ENCODE measurements at places on chromosomes 4 and X.

- no peak for DNase-seq
Observed at GRCh38 chr4:15478724-15479088, 9.0 kb downstream of the CC2D2A start.

GRCh38 chr4:26299254-26299882, 21.4 kb upstream of the RBPJ start:
- no peak for DNase-seq

GRCh38 chr4:141028024-141028529, 105.2 kb downstream of the RNF150 start:
- DNase-seq = no peak

DNA sequence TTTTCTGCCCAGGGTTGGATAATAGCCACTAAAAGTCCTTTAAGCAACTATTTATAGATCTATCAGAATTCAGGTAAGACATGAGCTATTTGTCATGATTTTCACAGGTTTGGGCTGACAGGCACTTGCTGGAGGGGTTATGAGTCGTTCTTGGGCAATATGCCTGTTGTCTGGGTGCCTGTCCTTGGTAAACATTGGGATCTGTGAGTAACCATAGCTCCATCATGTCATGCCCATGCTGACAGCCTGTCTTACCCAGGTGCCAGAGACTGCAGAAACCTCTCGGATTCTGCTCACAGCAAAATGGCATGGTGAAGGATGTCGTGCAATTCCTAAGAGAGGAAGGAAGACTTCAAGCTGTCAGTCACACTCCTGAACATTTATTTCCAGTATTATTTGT, 116.0 kb upstream of the PUDP start:
- no peak for DNase-seq

DNA sequence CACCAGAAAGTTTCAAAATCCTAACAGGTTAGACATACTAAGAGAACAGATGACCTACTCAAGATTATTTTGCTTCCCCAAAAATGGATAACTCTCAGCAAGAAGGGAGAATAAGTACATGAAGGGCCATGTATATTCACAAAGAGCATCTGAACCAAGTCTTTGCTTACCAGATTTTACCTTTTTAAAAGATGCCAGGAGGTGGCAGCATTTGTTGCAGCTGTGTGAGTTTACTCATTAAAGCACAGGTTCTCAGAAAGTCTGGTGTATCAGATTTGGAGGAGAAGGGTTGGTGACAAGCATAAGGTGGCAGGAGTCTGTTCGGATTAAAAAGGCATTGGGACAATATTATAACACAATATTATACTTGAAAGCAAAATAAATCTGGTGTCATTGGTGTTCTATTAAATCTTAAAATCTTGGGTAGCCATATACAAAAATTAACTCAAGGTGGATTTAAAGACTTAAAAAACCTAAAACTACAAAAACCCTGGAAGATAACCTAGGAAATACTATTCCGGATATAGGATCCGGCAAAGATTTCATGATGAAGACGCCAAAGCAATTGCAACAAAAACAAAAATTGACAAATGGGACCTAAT, 51.3 kb upstream of the NFKB1 start:
- DNase-seq = peak; percentile 56

DNA sequence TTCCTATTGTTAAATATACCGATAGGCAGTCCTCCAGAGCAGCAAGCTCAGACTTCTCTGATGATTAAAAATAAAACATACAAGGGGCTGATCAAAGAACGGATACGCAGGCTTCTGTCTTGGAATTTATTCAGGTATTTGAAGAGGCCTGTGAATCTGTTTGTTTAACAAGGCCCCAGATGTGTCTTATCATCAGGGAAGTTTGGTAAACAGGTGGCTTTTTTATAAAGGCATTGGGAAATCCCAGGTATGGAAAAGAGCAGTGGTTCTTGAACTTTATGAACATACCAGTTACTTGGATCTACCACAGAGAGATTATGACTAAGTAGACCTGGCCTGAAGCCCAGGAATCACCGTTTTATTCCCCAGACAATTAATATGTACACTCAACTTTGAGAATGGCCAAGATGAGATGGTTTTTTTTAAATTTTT, 47.9 kb downstream of the SOWAHB start:
- DNase-seq = no peak

- DNase-seq = no peak
Observed at GRCh38 chr4:7354927-7355326, 79.8 kb downstream of the PSAPL1 start.

DNA sequence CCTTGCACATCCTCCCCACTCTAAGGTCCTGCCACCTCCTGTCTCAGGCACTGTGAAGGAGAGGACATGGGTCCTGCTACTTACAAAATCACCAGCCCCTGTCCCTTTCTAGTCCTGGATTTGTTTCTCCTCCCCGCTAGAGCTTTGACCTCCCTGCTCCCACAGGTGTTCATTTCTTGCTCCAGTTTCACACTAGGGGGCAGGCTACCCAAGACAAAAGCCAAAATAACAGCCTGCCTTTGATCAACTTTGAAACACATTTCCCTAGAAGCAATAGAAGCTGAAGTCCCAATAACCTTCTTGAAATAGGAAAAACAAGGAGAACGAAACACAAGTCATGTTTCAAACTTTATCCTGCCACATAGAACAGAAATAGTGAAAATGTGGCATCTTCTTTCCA, 164.4 kb downstream of the QDPR start:
- DNase-seq = no peak

DNA sequence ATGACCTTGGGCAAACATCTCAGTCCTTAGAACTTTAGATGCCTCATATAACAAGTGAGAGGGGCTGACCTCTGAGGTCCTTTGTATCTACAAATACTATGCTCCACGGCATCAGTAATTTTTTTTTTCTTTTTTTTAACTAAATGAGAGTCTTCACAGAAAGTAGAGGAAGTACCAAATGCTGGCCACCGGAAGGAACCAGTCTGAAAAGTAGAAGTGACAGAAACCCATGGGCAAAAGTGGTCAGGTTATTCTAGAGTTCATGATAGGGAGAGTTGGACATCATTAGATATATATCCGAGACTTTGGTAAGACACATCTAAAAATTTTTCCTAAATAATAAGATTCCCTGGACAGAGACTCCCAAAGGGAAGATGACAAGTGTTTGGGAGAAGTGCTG, 53.7 kb downstream of the COQ2 start:
- DNase-seq = no peak

DNA sequence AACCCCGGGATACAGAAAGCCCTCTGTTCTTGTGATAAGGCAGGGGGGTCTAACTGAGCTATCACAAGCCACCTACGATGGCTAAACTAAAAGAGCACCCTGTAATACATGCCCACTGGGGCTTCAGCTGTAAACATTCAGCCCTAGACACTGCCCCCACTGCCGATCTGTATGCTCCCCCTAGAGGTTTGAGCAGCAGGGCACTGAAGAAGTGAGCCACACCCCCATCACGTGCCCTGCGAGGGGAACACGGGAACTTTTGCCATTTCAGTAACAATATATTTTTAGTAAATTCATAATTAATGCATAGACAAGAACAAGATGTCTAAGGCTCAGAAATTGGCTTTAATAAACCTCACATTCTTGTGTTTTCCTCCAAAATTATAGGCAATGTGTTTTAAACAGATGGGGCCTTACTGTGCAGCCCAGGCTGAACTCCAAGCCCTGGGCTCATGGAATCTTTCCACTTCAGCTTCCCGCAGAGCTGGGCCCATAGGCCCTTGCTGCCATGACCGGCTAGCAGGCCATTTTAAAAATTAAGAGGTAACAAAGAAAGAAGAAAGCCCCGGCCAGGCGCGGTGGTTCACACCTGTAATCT, 235.3 kb upstream of the SFRP2 start:
- no peak for DNase-seq

- DNase-seq = no peak
Observed at GRCh38 chr4:116413222-116413621, 672.2 kb downstream of the TRAM1L1 start.

DNA sequence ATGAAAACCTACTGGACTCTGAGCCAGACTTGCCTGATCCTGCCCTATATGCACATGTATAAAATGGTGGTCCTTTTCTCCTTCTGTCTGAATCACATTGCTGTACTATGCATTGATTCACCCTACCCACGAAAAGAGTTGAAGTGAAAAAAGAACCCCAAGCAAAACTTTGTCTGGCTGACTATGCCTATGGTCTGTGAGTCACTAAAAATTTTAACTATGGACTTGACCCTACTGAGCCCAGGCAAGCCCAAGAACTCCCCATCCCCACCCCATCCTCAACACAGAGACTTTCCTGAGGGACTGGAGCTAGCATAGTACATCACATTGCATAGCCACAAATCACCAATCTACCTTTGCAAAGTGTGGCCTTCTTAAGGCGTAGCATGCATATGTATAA, 116.6 kb upstream of the TENM3 start:
- DNase-seq = no peak

DNA sequence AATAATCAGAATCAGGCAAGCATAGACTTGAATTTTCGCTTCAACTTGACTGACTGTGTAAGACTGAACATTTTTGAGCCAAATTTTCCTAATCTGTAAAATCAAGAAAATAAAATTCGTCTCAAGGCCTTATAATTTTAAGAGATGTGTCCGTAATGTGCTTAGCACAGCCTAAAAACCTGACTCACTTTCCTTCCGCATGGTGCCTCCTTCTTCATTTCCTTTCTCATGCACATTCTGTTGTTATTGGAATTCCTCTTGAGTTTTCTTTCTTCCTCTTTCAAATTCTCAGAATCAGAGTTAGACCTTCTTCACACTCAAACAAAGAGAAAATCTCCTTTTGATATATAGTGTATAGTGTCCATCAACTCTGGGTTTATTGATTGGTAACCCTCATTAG, 208.9 kb upstream of the SLIT2 start:
- no peak for DNase-seq

- no peak for DNase-seq
Observed at GRCh38 chr4:178329226-178329872, 887.1 kb upstream of the AGA start.

GRCh38 chr4:78298618-78299017, 241.5 kb downstream of the FRAS1 start:
- no peak for DNase-seq

GRCh38 chr4:174882317-174882992, 35.7 kb upstream of the ADAM29 start:
- no peak for DNase-seq

GRCh38 chr4:128241425-128241913, 46.1 kb downstream of the PGRMC2 start:
- no peak for DNase-seq

GRCh38 chr4:10442976-10443375, 14.2 kb downstream of the ZNF518B start:
- DNase-seq = no peak

DNA sequence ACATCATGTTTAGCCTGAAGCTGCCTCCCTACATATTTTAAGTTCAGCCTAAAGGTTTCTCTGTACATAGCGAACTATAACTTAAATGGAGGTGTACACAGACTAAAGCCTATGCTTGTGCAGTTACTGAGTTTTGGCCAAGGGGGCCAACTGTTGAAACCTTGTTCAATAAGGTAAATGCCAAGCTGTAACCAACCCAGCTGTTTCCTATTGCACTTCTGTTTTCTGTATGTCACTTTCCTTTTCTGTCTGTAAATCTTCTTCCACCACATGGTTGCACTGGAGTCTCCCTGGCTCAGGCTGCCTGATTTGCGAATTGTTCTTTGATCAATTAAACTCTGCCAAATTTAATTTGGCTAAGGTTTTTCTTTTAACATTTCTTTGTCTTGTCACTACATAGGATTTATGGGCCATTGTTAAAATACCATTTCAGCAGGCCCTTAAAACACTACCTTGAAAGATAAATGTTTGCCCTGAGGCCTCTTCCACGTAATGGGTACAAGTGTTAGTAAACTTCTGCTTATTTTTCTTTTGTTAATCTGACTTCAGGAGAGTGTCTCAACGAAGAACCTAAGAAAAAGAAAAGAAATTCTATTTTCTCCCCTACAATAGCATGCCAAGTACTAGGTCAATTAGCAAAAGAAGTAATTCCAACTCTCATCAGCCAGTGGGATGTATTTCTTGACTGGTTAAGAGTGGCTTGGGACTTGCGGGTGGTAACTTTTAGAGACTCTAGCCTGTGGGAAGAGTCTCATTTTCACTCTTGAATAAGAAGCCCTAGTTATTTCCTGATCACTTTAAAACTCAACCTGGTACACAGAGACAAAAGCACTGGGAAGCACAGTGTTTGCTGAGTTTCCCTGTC, 45.7 kb upstream of the PRSS12 start:
- DNase-seq = no peak

DNA sequence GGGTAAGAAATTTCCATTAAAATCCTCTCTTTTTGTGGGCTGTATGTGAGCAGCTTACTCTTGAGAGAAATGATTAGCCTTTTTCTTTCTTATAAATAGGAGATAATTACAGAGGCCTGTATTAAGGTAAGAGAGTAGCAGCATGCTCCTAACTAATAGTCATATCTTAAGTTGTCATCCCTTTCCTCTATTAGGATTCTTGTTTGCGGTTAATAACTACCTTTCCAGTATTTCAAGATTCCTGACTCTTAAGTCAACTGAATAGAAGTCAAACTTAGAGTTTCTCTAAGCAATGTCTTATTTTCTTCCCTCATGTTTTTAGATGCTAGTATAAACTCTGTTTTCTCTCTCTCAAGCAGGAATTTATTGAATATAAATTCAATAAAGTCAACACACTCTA, 139.9 kb upstream of the GPRIN3 start:
- DNase-seq = no peak

GRCh38 chrX:152044383-152044782, 69.9 kb upstream of the GABRE start:
- DNase-seq = no peak

DNA sequence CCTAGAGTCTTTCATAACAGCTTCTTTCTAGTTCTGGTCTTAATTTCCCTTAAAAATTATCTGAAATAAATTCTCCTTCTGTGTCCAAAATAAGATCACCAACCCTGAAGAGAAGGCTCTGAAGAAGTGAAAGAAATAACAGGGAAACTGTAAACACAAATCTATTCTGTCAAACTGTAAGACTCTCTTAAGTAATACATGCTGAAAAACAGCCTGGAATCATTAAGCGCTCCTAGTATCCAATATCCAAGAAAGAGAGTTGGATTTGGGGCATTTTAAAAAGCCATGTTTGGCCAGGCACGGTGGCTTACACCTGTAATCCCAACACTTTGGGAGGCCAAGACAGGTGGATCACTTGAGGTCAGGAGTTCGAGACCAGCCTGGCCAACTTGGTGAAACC, 53.3 kb downstream of the RELL1 start:
- DNase-seq = no peak

DNA sequence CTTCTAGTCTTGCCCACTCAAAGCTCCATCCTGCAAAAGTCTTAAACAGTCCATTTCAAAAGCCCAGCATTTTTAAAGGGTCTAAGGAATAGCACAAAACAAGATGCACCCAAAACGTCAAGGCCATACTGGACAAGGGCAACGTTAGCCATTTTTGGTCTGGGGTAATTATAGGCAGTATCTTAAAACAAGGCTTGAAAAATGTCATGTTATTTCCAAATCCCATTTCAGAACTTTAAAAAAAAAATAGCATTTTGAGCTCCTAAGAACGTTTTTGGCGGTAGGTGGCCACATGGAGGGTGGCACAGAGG, 584 bp upstream of the TMEM165 start:
- DNase-seq = no peak

Data from hematopoietic multipotent progenitor cell treated with erythropoietin and hydrocortisone succinate and interleukin-3 and kit ligand, for 17 days (in vitro differentiated cells).